ENCODE measurements at places on chromosomes 4 and X.

GRCh38 chrX:126238220-126238619 is 72.1 kb upstream of the DCAF12L2 start:
- no peak for DNase-seq
- H3K4me3 ChIP-seq, result no peak overlapping the region
- no peaks in the 10 kb centered on the region for H3K4me1 ChIP-seq
- no peaks in the 10 kb centered on the region for H3K36me3 ChIP-seq
- H3K27me3 ChIP-seq, result no peaks in the 10 kb centered on the region
- H3K27ac ChIP-seq, result no peak overlapping the region

DNA sequence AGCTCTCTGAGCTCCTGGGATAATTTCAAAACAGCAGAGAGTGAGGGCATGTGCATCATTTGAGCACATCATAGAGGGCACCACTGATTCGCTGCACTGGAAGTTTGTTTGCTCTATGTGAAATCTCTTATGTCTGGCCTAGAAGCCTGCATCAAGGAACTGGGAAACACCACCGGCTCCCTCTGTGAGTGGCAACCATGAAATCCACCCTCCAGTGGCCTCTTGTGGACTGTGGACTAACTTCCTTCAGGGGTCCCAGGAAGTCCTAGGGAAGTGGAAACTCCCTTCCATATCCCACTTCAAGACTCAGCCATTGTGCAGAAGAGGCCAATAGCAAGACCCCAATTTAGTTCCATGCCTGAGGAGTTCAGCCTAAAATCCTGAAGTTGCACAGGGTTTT is 48.0 kb upstream of the IGFBP7 start:
- H3K27me3 ChIP-seq, result no peaks in the 10 kb centered on the region
- H3K27ac ChIP-seq, result no peak overlapping the region
- no peaks in the 10 kb centered on the region for H3K4me1 ChIP-seq
- DNase-seq, result no peak

- H3K4me1 ChIP-seq, result no peaks in the 10 kb centered on the region
- no peak overlapping the region for H3K27ac ChIP-seq
- H3K27me3 ChIP-seq, result no peaks in the 10 kb centered on the region
- H3K4me3 ChIP-seq, result no peak overlapping the region
- H3K36me3 ChIP-seq, result no peaks in the 10 kb centered on the region
These were observed 87.2 kb upstream of the PDE5A start for GRCh38 chr4:119715490-119716445.

GRCh38 chrX:100928660-100929613 is at the start of gene XKRX:
TSS of gene XKRX (minus strand) at chrX:100928917. CDS start at chrX:100928304, 613 bp downstream.
- no peak within 1 kb of the TSS for H3K27ac ChIP-seq
- no peaks in the 10 kb centered on the region for H3K27me3 ChIP-seq
- no peaks in the 10 kb centered on the region for H3K36me3 ChIP-seq
- no peak for DNase-seq
- H3K4me1 ChIP-seq, result peaks cover 4% of the 10 kb centered on the region
- peak within 1 kb of the TSS; percentile 37 for H3K4me3 ChIP-seq

- H3K4me3 ChIP-seq, result no peak overlapping the region
- no peaks in the 10 kb centered on the region for H3K27me3 ChIP-seq
- H3K4me1 ChIP-seq, result no peaks in the 10 kb centered on the region
- H3K36me3 ChIP-seq, result no peaks in the 10 kb centered on the region
These were observed 352.9 kb downstream of the GASK1B start for GRCh38 chr4:157819693-157820464.

GRCh38 chrX:113833096-113834055 is 750.5 kb upstream of the HTR2C start:
- H3K4me1 ChIP-seq, result no peaks in the 10 kb centered on the region
- no peak overlapping the region for H3K4me3 ChIP-seq
- no peaks in the 10 kb centered on the region for H3K36me3 ChIP-seq
- no peaks in the 10 kb centered on the region for H3K27me3 ChIP-seq
- no peak for DNase-seq

- H3K4me1 ChIP-seq, result no peaks in the 10 kb centered on the region
- H3K36me3 ChIP-seq, result no peaks in the 10 kb centered on the region
- H3K4me3 ChIP-seq, result no peak overlapping the region
- no peak overlapping the region for H3K27ac ChIP-seq
- no peak for DNase-seq
These were observed 709.1 kb downstream of the FAT4 start for GRCh38 chr4:126023896-126024295.

- H3K4me3 ChIP-seq, result no peak overlapping the region
- peak; percentile 13 for DNase-seq
- H3K4me1 ChIP-seq, result no peaks in the 10 kb centered on the region
- no peaks in the 10 kb centered on the region for H3K36me3 ChIP-seq
These were observed 81.2 kb upstream of the GPM6B start for GRCh38 chrX:13898083-13898482.

- H3K4me3 ChIP-seq, result no peak overlapping the region
- H3K27me3 ChIP-seq, result no peaks in the 10 kb centered on the region
- H3K4me1 ChIP-seq, result no peaks in the 10 kb centered on the region
- no peak overlapping the region for H3K27ac ChIP-seq
- no peaks in the 10 kb centered on the region for H3K36me3 ChIP-seq
- no peak for DNase-seq
These were observed 96.7 kb downstream of the AREG start for GRCh38 chr4:74541667-74542066.

DNA sequence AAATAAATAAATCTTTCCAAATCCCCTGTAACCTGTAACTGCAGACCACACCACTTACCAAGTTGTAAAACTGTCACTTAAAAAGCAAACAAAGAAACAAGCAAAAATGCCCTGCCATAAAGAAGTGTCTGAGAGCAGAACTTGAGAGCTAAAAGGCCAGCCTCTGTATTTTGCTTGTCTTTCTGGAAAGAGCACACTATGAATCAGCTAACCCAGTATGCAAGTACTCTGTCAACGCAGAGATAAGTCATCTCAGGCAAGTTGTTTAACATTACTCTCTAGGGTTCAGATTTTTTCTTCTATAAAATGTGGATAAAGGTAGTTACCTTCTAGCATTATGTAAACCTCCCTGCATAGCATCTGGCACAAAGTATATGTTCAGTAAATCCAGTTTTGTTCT is 134.8 kb downstream of the HS3ST1 start:
- H3K27ac ChIP-seq, result no peak overlapping the region
- no peak overlapping the region for H3K4me3 ChIP-seq
- DNase-seq, result no peak
- H3K4me1 ChIP-seq, result no peaks in the 10 kb centered on the region

- DNase-seq, result no peak
- no peak overlapping the region for H3K4me3 ChIP-seq
- no peaks in the 10 kb centered on the region for H3K4me1 ChIP-seq
- no peak overlapping the region for H3K27ac ChIP-seq
These were observed 711 bp downstream of the PNMA6E start for GRCh38 chrX:153400146-153401132.

GRCh38 chr4:1026115-1026514 is 14.7 kb downstream of the FGFRL1 start:
- no peaks in the 10 kb centered on the region for H3K27me3 ChIP-seq
- peaks cover 17% of the 10 kb centered on the region for H3K4me1 ChIP-seq
- peak; percentile 56 for DNase-seq

DNA sequence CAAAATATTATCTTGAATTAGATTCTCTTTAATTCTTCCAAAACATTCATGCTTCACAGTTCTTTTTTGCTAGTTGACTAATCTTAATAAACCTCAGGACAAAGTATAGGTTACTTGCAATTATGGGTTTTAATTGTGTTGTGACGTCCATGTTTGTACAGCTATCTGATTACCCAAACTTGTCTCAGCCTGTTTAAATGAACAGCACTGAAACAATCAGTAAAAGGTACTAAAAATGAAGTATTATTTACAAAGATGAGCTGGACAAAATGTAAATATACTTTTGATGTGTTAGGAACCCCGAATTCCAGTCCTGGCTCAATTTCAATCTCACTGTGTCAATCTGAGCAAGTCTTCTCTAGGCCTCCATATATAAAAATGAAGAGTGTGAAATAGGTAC is 57.4 kb upstream of the SLC6A14 start:
- H3K27ac ChIP-seq, result no peak overlapping the region
- H3K27me3 ChIP-seq, result no peaks in the 10 kb centered on the region
- H3K4me1 ChIP-seq, result no peaks in the 10 kb centered on the region
- H3K4me3 ChIP-seq, result no peak overlapping the region
- H3K36me3 ChIP-seq, result no peaks in the 10 kb centered on the region
- no peak for DNase-seq

- H3K27ac ChIP-seq, result no peak overlapping the region
- peaks cover 30% of the 10 kb centered on the region for H3K4me1 ChIP-seq
- H3K27me3 ChIP-seq, result no peaks in the 10 kb centered on the region
- no peaks in the 10 kb centered on the region for H3K36me3 ChIP-seq
- H3K4me3 ChIP-seq, result no peak overlapping the region
These were observed 160.9 kb downstream of the SMIM20 start for GRCh38 chr4:26074712-26075430.

DNA sequence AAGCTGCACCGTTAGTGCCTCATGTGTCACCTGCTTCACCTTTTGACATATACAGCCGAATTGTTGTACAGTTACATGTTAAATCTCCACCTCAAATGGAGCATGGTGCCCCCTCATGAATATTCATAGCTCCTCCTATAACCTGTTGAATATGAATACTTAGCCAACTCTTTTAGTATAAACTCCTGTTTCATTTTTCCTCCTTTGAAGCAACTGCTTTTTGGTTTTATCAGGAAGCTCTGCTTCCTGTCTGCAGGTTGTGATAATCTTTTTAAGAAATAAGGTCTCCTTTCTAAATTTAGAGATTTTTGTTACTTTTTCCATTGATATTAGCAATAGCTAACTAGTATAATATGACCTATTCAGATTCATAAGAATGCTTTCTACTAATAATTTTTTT is 1429.2 kb upstream of the AGA start:
- H3K27ac ChIP-seq, result no peak overlapping the region
- H3K4me1 ChIP-seq, result no peaks in the 10 kb centered on the region
- DNase-seq, result no peak
- H3K27me3 ChIP-seq, result no peaks in the 10 kb centered on the region

GRCh38 chrX:9267415-9267814 is 197.4 kb upstream of the TBL1X start:
- no peaks in the 10 kb centered on the region for H3K4me1 ChIP-seq
- no peak overlapping the region for H3K27ac ChIP-seq
- no peak for DNase-seq
- no peak overlapping the region for H3K4me3 ChIP-seq

- H3K36me3 ChIP-seq, result no peaks in the 10 kb centered on the region
- H3K4me1 ChIP-seq, result peaks cover 7% of the 10 kb centered on the region
- H3K27me3 ChIP-seq, result no peaks in the 10 kb centered on the region
- H3K27ac ChIP-seq, result no peak overlapping the region
These were observed 20.7 kb upstream of the CSN1S1 start for GRCh38 chr4:69910016-69910782.

GRCh38 chr4:122625156-122625555 is 4.3 kb upstream of the IL21 start:
- H3K4me3 ChIP-seq, result no peak overlapping the region
- H3K4me1 ChIP-seq, result no peaks in the 10 kb centered on the region
- DNase-seq, result no peak

GRCh38 chrX:150270622-150271021 is 92.5 kb upstream of the MAMLD1 start:
- no peak overlapping the region for H3K4me3 ChIP-seq
- no peak for DNase-seq
- no peaks in the 10 kb centered on the region for H3K36me3 ChIP-seq

GRCh38 chr4:182901337-182901736 is 15.8 kb downstream of the DCTD start:
- no peaks in the 10 kb centered on the region for H3K4me1 ChIP-seq
- no peak for DNase-seq
- H3K27me3 ChIP-seq, result no peaks in the 10 kb centered on the region
- H3K36me3 ChIP-seq, result peaks cover 22% of the 10 kb centered on the region

DNA sequence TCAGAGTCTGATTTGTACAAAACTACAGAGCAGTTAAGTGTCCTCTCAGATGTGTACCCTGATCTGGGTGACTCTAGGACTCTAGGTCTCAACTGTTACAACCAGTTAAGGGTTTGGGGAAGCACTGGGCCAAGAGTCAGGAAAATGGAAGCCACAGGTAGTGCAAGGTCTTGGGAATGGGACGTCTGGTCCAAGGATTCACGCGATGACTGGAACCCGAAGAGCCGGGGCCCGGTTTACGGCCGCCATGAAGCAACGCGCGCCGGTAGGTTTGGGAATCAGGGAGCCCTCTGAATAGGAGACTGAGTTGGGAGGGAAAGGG is 321 bp upstream of the HPRT1 start:
- H3K27ac ChIP-seq, result peak overlapping the region; percentile 61
- no peaks in the 10 kb centered on the region for H3K36me3 ChIP-seq
- DNase-seq, result no peak
- peak overlapping the region; percentile 70 for H3K4me3 ChIP-seq
- H3K27me3 ChIP-seq, result no peaks in the 10 kb centered on the region
- no peaks in the 10 kb centered on the region for H3K4me1 ChIP-seq

All from GM12878 (cell line).